ENCODE measurements at places on chromosomes 4 and X.

DNA sequence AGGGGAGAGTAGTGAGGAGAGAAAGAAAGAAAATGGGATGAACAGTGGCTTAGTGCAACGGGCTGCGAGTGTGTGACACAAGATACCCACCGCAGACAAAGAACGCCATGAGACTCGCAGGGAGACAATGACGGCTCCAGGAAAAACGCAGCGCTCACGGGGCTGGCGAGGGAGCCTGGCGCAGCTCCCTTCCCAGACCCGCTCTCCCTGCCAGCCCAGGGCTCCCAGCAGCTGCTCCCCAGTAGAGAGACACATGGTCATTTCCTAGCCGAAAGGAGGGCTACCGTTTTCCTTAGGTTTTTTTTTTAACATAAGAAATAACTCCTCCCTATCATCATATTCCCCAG lies 149.5 kb downstream of the MAML3 start:
- no peak for DNase-seq

DNA sequence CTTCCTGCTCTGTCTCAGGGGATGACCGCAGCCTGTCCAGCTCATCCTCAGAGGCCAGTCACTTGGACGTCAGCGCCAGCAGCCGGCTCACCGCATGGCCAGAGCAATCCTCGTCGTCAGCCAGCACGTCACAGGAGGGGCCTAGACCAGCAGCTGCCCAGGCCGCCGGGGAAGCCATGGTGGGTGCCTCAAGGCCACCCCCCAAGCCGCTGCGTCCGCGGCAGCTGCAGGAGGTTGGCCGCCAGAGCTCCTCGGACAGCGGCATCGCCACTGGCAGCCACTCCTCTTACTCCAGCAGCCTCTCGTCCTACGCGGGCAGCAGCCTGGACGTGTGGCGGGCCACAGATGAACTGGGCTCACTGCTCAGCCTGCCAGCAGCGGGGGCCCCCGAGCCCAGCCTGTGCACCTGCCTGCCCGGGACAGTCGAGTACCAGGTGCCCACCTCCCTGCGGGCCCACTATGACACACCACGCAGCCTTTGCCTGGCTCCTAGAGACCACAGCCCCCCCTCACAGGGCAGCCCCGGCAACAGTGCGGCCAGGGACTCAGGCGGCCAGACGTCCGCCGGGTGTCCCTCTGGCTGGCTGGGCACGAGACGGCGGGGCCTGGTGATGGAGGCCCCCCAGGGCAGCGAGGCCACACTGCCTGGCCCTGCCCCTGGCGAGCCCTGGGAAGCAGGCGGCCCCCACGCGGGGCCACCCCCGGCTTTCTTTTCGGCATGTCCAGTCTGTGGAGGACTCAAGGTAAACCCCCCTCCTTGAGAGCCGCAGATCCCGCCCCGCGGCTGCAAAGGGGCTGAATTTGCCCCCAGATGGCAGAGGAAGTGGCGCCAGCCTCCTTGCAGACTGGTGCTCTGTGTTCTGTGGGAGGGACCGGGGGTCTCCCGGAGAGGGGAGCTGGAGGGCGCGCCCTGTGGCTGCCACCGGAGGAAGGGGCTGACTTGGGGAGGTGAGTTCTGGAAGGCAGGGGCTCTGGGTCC lies 29.9 kb downstream of the DOK7 start:
- DNase-seq: no peak

GRCh38 chr4:141077611-141078225 lies 55.6 kb downstream of the RNF150 start:
- DNase-seq: no peak

DNA sequence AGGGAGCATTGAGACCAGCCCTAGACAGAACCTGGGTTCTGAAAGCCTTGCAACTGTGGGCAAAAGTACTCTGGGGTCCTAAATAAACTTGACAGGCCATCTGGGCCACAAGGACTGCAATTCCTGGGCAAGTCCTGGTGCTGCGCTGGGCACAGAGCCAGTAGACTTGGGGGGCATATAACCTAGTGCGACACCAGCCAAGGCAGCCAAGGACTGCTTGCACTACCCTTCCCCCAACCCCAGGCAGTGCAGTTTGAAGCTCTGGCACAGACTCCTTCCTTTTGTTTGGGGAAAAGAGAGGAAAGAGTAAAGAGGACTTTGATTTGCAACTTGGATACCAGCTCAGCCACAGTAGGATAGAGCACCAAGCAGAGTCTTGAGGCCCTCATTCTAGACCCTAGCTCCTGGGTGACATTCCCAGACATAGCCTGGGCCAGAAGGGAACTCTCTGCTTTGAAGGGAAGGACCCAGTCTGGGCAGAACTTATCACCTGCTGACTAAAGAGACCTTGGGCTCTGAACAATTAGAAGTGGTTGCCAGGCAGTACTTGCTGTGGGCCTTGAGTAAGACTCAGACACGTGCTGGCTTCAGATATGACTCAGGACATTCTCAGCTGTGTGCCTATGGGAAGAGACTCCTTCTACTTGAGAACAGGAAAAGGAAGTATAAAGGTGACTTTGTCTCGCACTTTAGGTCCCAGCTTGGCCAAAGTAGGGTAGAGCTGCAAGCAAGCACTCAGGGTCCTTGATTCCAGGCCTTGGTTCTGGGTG lies 522.8 kb downstream of the GLUD2 start:
- no peak for DNase-seq

GRCh38 chrX:56813318-56813837 lies 84.3 kb downstream of the NBDY start:
- DNase-seq: peak; percentile 51

- DNase-seq: peak; percentile 52
Observed at GRCh38 chrX:43750248-43750676, 94.2 kb downstream of the MAOA start.

DNA sequence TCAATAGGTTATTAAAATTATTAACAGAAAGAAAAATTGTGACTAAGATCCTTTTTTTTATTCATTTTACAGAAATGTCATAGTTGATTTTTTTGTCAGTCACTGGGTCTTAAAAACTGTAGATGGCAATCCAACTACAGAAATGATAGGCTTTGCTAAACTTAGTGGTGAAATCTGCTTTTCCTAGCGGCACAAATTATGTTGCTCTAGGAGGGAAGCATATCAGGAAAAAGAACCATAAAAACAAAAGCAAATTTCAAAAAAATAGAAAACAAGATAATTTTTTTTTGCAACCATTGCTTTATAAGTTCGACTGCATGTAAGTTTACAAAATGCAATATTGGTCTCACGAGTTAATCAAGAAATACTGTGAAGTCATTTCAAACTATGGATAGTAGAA lies 443.5 kb upstream of the IGFBP7 start:
- no peak for DNase-seq

- no peak for DNase-seq
Observed at GRCh38 chr4:158796370-158797140, 27.7 kb downstream of the FNIP2 start.

- DNase-seq: no peak
Observed at GRCh38 chrX:74579597-74580198, 34.7 kb downstream of the RLIM start.

DNA sequence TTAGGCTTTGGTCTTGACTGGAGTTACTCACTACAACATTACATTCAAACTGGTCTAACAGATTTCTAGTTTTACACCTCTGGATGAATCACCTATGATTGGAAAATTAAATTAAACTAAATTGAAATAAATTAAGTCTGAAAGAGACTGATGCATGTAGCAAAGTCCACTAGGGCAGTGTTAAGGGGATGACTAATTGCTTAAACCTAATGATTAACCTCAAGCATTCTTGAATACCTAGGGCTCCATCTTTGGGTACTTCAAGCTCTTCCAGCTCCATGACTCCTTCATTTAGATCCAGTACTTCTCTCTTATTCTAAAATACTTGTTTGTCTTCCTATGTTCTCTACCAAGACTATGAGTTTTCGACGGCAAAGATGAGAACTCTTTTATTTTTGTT lies 86.8 kb downstream of the SH2D1A start:
- DNase-seq: no peak

GRCh38 chr4:73836373-73837279 lies at the start of gene CXCL6:
Gene CXCL6, plus strand, starts transcription at chr4:73836678. Its CDS starts 73 bp downstream, at chr4:73836751.
- DNase-seq: no peak

GRCh38 chr4:118721752-118722151 lies 36.6 kb downstream of the METTL14 start:
- no peak for DNase-seq

GRCh38 chr4:142158980-142159379 lies 522.6 kb downstream of the IL15 start:
- no peak for DNase-seq

GRCh38 chr4:81135501-81135900 lies 79.5 kb downstream of the PRKG2 start:
- no peak for DNase-seq

GRCh38 chr4:700587-701264 lies 4.9 kb upstream of the PCGF3 start:
- no peak for DNase-seq

DNA sequence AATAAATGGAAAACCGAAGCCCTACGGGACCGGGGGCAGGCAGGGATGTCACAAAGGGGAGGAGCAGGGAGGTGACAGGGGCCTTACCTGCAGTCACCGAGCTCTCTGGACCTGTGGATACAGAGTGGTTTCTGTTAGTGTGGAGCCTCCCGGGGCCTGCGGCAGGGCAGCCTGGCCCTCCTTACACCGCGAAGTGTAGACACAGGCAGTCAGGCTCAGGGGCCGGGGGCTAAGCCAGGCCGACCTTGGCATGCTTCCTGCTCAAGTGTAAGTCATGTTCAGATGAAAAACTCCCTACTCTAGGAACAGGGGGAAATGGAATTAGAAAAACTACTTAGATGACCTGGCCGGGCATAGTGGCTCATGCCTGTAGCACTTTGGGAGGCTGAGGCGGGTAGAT lies 4.3 kb downstream of the FAM3A start:
- DNase-seq: no peak

DNA sequence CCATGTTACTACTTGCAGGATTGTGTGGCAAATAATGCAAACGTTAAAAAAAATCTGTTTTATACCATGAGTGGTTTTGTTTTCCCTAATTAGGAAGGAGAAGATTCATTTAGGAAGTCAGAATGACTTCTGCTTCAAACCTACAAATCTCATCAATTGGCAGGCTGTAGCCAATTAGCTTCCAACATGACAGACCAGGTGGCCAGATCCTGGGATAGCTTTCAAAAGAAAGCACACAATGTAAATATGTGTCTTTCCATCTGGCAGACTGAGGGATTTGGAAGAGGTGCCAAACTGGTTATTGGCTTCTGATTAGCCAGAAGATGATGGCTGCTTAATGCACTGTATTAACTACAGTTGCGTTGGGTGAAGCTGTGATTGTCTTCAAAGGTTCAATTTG lies 432.8 kb downstream of the ANKRD50 start:
- DNase-seq: no peak
